ENCODE measurements at places on chromosomes 12 and 14.

DNA sequence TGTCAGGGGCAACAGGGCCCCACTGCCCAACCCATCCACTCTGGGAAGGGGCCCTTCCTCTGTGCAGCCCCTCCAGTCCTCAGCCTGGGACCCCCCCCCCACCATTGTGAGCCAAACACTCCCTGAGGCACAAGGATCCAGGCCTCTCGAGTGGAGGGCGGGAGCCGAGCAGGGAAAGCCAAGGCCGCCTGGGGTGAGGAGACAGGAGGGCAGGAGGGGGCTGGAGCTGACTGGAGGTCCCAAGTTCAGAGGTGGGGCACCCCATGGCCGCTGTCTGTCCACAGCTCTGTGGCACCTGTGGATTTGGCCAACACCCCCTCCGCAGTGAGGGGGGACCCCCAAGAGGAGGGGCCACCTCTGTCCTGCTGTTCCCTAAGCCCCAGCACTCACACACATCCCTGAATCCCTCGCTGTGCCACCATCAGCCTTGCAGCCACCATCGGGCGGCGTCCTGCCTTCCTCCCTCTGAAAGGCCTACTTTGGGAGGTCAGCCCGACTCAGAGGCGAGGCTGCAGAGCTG lies 25.4 kb upstream of the C14orf180 start:
- DNase-seq, result no peak

GRCh38 chr12:49643135-49643534 lies 19.8 kb downstream of the PRPF40B start:
- no peak for DNase-seq

DNA sequence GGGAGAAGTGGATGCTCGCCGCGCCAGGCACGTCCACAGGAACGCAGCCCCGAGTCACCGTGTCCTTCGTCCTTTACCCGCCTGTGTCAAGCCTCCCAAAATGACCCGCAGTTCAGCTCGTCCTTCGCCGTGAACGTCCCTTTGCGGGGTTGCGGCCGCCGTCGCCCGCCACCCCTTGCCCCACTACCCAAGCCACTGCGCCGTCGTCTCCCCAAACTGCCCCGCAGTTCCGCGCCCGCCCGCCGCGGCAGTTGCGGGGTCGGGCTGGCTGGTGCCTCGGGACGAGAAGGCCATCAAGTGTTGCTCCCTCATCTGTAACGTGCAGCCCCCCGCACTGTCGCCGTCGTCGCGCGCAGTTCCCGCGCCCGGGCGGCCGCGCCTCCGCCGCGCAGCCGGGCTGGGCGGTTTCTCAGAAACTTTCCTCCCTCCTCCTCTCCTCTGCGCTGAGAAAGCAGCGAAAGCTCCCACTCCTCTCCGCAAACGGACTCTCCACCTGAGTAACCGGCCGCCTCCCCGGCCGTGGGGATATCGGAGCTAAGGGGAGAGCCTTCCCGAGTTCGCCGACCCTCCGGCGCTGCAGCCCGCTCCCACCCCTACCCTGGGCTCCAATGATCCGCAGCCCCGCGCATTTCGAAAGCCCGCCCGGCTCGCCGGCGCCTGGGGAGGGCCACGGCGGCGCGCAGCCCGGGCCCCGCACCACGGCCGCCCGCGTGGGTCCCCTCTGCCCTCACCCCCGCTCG lies 6.7 kb downstream of the CDKN1B start:
- no peak for DNase-seq

GRCh38 chr14:64681796-64682710 lies 22.2 kb upstream of the PLEKHG3 start:
- DNase-seq, result no peak

DNA sequence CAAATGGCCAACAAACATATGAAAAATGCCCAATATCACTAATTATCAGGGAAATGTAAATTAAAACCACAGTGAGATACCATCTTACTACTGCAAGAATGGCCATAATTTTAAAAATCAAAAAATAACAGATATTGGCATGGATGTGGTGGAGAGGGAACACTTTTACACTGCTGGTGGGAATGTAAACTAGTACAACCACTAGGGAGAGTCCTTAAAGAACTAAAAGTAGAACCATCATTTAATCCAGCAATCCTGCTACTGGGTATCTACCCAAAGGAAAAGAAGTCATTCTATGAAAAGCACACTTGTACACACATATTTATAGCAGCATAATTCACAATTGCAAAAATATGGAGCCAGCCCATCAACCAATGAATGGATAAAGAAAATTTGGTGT lies 459.7 kb downstream of the GXYLT1 start:
- DNase-seq, result no peak

GRCh38 chr12:103268831-103269514 lies 226.8 kb downstream of the C12orf42 start:
- DNase-seq, result no peak

GRCh38 chr14:84458881-84459280 lies 1071.1 kb upstream of the FLRT2 start:
- DNase-seq, result no peak

- DNase-seq, result no peak
Observed at GRCh38 chr12:121611306-121611705, 15.0 kb upstream of the ORAI1 start.

- DNase-seq, result no peak
Observed at GRCh38 chr14:105206873-105207272, 25.8 kb upstream of the NUDT14 start.

- no peak for DNase-seq
Observed at GRCh38 chr12:40146800-40147797, 41.2 kb upstream of the SLC2A13 start.

DNA sequence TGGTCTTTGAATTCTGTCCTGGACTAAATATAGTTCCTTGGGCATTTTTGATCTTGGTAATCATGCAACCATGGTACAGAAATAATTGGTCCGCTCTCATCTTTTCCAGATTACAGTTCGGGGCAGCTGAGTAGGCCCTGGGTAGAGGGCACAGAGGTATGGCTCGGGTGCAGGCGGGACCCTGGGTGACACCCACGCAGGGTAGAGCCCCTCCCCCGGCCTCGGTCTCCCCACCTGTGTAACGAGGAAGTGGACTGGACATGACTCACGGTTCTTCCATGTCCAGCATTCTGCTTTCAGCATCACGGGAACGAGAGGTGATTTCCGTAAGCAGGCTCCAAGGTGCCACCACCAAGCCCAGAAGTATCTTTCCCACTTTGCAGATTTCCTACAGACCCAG lies 91.0 kb upstream of the DIO3 start:
- DNase-seq, result no peak

GRCh38 chr14:95346820-95347219 lies 27.1 kb upstream of the CLMN start:
- no peak for DNase-seq

DNA sequence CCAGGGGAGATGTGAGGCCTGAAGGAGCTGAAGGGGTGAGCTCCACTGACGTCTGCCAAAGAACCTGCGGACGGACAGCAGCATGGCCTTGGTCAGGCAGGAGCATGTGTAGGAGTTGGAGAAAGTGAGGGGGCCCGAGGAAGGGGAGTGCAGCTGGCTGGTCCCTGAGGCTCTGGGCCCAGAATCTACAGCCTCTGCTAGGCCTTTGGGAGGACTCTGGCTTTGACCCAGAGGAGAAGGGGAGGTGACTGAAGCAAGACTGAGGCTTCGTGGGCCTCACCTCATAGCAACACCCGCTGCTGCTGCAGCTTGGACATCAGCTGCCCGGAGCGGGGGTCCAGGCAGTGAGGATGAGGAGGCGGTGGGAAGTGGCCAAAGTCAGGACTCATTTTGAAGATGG lies 216.6 kb upstream of the FKBP4 start:
- DNase-seq, result no peak

DNA sequence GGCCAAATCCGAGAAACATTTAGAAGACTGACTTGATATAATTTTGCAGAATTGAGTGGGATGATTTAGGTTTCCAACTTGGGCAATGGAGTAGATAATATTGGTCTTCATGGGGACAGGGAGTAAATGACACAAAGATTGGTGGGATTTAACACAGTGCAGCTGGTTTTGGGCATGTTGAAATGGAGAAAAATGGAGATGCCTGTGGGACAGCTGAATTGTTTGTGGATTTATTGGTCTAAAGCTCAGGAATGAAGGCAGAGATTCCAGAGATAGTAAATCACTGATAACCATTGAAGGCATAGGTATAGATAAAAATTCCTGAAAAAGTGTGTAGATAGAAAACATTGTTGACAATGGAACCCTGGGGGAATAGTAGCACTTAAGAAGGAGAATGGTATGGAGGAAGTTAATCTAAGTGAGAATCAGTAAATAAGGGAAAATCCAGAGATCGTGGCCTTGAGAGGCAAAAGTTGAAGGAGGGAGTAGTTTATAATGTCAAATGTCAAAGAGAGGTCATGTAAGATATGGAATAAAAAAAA lies 120.9 kb upstream of the ATP2B1 start:
- no peak for DNase-seq

GRCh38 chr12:69091442-69092017 lies 147.8 kb upstream of the CPSF6 start:
- no peak for DNase-seq

GRCh38 chr12:92973614-92974013 lies 44.5 kb upstream of the EEA1 start:
- DNase-seq, result peak; percentile 55

DNA sequence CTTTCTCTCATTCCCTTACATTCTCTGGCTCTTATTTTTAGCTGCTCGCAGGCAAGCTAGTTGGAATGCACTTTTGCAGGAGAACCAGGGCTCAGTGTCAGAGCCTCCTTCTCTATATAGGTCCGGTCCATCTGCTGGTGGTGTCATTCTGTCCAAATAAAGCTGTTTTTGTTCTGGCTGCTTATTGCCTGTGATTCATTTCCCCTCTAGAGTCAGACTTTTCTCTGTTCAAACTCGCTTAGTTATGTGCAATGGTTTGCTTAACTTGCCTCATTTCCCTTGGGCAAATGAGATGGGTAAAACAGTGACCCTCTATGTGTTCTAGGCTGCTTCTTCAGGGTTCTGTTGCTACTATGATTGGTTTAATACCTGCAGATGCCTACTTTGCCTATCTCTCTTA lies 2.9 kb downstream of the SMARCD1 start:
- DNase-seq, result no peak

- DNase-seq, result no peak
Observed at GRCh38 chr12:28878629-28879028, 270.4 kb upstream of the FAR2 start.

GRCh38 chr12:109191621-109192250 lies 75.3 kb downstream of the ACACB start:
- no peak for DNase-seq

- DNase-seq, result no peak
Observed at GRCh38 chr12:42056130-42056529, 88.5 kb downstream of the GXYLT1 start.

- DNase-seq, result peak; percentile 65
Observed at GRCh38 chr14:54691525-54692283, 124.8 kb downstream of the SAMD4A start.

DNA sequence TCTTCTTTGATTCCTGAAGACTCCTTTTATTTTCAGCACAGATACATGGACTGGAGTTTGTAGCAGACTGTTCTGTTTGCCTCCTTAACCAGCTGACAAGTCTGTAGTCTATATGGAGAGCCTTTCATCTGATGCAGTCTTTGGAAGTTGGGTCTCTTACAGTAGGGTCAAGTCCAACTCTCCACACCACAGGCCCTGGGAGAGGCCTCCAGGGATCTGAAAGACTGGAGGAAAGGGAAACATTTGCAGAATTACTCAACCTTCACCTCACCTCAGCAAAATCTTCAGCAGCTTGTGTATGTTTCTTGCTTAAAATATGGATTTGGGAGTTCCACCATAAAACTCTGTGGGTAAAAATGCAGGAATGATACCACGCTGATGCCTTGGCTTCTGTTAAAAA lies 188.4 kb downstream of the MSRB3 start:
- DNase-seq, result no peak

DNA sequence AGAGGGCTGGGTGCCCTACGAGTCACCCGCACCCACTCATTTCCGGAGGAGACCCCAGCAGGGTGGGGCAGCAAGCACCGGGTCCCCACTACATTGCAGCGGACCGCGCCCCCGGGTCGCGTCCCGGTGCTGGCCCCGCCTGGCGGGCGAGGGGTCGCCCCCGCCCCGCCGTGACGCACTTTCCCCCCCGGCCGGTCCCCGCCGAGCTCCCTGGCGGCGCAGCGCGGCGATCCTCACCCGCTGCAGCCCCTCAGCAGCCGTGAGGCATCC lies 106.1 kb downstream of the PRICKLE1 start:
- DNase-seq, result no peak

GRCh38 chr12:131151558-131152345 lies 198.0 kb downstream of the ADGRD1 start:
- no peak for DNase-seq

DNA sequence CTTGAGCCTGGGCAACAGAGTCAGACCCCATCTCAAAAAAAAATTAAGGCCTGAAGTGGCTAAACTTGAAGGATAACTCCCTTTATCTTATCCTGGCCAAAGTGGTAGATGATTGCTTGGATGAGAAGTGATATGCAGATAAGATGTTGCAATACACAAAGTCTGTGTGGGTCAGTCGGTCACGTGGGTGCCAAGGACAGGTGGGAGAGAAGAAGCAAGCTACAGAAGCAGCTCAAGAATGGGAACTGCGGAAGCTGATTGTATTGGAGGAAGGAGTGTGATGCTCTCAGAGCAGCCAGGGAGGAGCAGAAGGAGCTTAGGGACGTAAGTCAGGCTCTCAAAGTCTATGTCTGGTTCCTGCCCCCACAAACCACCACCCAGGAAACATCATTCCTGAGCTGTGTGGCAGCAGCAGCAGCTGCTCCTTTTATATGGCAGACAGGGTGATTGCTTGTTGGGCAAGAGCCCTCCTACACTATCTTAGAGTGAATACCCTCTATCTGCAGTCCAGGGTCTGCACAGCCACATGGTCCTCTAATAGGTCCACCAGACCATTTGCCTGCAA lies 54.5 kb downstream of the ATP2A2 start:
- DNase-seq, result no peak

GRCh38 chr12:77685112-77685511 lies 145.6 kb upstream of the NAV3 start:
- peak; percentile 84 for DNase-seq

DNA sequence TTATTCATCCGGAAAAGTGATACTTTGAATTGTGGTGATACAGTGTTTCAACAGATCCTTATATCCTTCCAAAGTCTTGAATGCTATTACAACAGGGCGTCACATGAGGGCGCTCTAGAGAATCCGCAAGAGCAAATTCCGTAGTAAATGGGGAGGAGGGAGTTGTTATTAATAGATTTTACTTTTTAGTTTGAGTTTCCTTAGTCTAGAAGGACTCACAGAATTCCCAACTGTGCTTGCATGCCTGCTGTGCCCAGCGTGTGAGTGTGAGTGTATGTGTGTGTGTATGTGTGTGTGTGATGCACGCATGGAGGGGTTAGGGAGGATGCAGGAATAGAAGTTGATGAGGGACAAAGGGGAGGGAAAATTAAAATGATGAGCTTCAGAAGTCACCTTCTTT lies 375.3 kb downstream of the C12orf75 start:
- peak; percentile 58 for DNase-seq

Data from H4 (cell line).